ENCODE measurements at places on chromosomes 1 and 21.

DNA sequence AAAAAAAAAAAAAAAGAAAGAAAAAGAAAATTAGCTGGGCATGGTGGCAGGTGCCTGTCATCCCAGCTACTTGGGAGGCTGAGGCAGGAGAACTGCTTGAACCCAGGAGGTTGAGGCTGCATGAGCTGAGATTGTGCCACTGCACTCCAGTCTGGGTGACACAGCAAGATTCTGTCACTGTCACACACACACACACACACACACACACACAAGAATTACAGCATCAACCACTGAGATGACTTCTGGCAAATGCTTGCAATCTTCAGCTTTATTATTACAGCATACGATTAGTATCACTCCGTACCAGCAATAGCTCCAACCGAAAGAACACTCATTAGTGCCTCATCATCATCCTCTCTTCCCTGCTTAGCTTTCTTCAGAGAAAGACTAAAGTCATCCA, 4.6 kb downstream of the ORC1 start:
- DNase-seq, result no peak

DNA sequence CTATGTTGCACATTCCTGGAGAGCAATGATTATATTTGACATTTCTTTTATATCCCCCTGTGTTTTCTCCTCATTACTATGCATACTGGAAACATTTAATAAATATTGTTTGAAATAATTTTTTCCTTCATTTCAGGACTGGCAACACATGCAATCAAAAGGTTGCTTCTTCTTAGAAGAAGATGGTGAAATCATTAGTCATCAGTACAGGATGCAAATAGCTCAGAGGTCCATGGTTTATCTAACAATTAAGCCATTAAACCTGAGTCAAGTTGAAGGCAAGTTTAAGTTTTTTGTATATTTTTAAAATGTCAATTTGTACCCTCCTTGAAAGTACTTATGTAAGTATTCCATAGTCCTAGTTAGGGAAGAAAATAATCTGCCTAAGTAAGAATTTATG, 22.5 kb downstream of the EFCAB7 start:
- no peak for DNase-seq

GRCh38 chr1:39458991-39459390, 32.4 kb upstream of the BMP8A start:
- no peak for DNase-seq

DNA sequence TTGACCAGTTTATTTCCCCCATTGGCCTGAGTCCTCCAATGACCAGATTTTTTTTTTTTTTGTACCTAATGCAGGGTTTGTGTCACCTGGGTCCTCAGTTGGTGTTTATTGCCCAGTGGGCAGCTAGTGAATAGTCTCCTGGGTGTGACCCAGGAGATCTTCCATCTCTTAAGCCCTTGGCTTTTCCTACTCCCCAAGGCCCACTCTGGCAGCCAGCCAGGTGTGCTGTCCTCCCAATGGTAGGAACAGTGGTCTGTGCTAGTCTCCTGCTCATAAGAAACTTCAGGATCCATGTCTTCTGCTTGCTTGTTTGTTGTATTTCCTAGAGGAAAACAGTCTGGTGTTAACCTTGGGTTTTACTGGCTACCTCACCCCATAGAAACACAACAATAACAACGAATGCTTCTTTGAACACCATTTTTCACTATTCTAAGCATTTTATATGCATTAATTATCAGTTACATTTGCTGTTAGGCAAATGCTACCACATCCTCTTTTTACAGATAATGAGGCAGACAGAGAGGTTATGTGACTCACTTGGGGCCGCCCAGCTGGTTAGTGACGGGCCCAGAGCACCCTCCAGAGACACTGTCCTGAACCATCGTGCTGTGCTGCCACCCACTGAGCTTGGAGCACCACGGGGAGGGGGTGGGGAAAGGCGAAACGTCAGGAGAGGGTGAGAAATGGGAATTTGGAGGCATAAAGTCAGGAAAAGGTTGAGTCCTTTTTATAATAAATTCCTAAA, 107.5 kb downstream of the HIVEP3 start:
- no peak for DNase-seq

- no peak for DNase-seq
Measured at GRCh38 chr1:170367615-170368014, 164.4 kb upstream of the GORAB start.

DNA sequence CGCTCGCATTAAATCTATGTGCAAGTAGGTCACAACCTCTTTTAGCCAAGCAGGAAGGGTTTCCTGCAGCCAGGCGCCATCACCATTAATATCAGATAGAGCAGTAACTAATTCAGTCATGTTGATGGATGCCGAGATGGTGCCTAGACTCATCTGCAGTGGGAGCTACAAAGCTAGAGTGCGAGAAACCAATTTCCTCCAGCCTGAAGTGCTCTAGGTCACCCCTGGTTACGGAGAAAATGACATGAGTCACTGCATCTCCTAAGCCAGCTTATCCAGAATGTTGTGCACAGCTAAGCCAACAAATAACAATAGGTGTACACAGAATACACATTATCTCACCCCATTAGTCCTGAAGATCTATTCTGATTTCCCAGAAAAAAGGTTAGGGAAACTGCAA, 36.0 kb downstream of the OVAAL start:
- no peak for DNase-seq

- DNase-seq, result no peak
Measured at GRCh38 chr1:45755697-45756096, 5.2 kb upstream of the IPP start.

GRCh38 chr1:53408013-53408754, 51.0 kb upstream of the DMRTB1 start:
- DNase-seq, result no peak

- DNase-seq, result no peak
Measured at GRCh38 chr1:196207612-196208217, 400.5 kb downstream of the KCNT2 start.

DNA sequence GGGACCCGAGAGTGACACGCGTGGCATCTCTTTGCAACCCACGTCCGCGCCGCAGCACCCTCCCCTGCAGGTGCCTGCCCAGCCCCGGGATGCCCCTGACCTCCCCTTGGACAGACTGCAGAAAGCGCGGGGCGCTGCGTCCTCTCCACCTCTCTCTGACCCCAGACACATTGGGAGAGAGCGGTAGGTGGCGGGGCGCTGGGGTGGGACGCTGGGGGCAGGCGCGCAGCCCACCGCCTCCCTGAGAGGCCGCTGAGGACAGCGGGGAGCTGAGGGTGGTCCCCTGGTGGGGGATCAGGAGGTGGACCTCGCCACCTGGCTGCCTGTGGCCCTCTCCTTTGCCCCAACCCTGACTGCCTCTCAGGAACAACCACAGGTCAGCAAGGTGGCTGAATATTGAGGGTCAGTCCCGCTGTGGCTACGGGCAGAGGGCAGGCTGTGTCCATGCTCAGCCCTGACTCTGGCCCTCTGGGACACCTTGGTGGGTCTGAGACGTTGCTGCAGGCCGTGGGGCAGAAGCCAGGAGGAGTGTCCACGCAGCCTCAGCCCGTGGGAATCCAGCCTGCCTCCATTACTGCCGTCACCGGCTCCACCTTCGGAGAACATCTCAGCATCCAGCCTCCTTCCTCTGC, 761 bp upstream of the UBE2J2 start:
- DNase-seq, result no peak

- no peak for DNase-seq
Measured at GRCh38 chr21:14889080-14889810, 175.6 kb downstream of the NRIP1 start.

- DNase-seq, result no peak
Measured at GRCh38 chr1:35727434-35728040, 8.9 kb upstream of the C1orf216 start.

GRCh38 chr1:156948708-156949107, 28.3 kb downstream of the LRRC71 start:
- no peak for DNase-seq

DNA sequence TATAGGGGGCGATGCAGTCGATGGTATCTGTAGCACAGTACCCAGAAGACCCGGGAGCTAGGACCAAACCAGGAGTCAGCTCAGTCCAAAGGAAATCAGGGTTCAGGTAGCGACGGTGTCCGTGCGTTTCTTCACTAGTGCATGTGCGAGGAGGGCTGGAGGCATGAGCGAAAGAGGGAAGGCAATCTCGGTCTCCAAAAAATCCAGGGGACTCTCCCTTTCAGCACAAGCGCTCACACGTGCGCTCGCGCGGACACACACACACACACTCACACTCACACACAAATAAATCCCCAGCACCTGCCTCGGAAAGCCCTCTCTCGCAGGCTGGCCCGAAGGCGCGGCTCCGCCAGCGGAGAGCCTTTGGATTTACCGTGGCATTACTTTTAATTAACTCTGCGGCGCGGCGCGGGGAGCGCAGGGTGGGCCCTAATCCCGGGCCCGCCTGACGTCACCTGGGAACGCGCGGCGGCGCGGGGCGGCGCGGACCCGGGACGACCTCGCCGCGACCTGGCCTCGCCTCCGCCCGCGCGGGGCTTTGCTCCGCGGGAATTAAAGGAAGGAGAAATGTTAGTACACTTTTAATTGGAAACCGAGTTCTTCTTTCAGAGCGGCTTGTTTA, 121.2 kb downstream of the LMX1A start:
- no peak for DNase-seq

DNA sequence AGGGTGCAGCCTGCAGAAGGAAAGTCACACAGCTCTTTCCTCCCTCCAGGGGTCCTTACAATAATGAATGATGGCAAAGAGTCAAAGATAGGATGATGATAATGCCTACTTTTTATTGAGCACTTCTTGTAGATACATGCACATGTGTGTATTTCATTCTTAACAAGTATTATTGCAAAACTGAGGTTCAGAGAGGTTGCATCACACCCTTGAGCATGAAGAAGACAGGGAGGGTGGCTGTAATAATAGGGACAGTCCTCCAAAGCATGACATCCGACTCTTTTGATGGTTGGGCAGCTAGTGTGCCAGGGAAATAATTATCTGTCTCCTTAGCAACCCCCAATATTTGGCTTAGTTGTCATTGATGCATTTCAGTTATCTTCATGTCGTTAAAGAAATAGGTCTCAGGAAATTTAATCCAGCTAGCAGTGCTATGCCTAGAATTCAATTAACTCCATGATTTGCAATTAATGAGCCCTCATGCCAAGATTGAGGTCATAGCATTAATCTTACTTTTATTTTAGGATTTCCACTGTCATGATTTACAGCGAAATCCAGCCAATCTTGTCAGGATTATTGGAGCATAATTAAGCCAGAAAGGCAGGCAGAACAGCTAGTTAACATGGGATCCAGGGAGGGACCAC, 35.0 kb downstream of the DNAJC6 start:
- no peak for DNase-seq

GRCh38 chr1:50264590-50264989, 155.9 kb downstream of the ELAVL4 start:
- no peak for DNase-seq

DNA sequence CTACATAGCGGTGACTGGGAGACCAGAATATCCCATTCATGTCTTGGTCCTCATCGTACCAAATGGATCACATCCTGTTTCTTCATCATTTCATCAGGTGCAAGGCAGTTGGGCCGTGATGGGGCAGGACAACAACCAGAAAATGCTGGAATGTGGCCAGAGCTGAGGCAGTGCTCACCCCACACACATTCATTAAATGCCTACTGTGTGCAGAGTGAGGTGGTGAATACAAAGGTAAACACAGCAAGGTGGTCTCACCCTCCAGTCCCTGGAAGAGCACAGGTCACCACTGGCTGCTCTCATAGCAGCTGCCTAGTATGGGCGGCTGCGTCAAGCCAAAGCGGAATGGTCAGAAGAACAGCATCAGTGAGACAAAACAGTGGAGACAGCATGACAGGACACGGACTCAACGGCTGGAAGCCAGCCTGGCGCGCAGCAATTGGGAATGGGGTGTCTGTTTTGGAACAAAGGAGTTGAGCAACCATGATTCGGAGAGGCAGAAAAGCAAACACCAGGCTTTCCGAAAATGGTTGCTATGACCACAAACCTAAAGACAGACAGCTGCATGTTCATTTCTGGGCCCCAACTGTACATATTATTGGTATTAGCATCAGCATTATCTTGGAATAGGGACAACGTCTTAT, 5.6 kb upstream of the ADAMTSL4 start:
- no peak for DNase-seq

- DNase-seq, result no peak
Measured at GRCh38 chr1:185439727-185440415, 122.8 kb upstream of the IVNS1ABP start.

DNA sequence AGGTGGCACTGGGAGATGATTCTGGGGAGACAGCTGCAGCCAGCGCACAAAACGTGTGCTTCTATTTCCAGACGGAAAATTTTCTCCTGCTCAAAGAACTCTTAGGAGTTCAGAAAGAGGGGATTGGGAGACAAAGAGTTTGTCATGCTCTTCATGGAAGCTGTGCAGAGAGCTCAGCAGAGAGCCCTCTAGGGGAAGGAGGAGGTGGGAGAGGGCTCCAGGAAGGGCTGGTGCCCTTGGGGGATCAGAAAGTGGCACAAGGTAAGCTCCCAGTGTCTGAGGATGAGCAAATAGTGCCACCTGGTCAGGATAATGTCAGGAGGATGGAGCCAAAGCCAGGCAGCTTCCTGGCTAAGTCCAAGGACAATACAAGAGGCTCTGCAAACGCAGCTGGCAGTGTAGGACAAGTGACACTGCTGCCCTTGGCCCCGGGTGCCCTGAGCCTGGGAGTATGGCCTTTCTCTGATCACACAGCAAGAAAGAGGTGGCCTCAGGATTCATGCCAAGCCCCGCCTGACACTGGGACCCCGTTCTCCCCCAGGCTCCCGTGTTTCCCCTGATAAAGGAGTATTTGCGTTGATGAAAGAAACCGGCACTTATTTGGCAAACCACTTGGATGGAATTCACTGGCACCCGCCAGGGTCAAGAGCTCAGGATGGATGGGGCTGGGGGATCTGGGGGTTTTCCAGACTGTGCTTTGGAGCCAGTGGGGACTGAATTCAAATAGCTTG, 254.0 kb downstream of the PTPRU start:
- no peak for DNase-seq

DNA sequence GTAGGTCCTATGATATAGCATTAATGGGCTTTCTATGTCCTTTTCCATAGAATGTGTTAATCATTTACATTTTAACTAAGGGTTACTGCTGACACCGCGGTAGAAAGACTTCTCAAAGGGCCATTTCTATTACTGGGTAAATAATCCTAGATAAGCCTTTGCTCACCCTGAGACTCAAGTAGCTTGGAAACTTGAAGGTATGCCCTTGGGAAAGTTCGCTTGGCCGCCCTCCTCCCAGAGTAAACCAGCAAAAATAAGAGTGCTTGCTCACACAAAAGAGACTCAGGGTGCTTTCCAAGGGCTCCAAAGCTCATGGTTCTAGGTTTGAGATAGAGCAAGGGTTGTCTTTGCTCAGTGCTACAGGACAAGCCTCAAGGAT, 85.8 kb upstream of the TMPRSS2 start:
- no peak for DNase-seq
